Stimulated activated CD8-positive, alpha-beta memory T cell treated with anti-CD3 and anti-CD28 coated beads, Interleukin-2, amount 100 ng/mL, for 48 hours (primary cell): ENCODE measurements at places on chromosomes 12 and 14.
A peak's percentile ranks its signal among the peaks of the same experiment; 100 is the strongest.

GRCh38 chr12:45220363-45220931 is 4.6 kb downstream of the ANO6 start:
- DNase-seq = no peak

GRCh38 chr12:67367843-67368242 is 98.7 kb downstream of the CAND1 start:
- no peak for DNase-seq

DNA sequence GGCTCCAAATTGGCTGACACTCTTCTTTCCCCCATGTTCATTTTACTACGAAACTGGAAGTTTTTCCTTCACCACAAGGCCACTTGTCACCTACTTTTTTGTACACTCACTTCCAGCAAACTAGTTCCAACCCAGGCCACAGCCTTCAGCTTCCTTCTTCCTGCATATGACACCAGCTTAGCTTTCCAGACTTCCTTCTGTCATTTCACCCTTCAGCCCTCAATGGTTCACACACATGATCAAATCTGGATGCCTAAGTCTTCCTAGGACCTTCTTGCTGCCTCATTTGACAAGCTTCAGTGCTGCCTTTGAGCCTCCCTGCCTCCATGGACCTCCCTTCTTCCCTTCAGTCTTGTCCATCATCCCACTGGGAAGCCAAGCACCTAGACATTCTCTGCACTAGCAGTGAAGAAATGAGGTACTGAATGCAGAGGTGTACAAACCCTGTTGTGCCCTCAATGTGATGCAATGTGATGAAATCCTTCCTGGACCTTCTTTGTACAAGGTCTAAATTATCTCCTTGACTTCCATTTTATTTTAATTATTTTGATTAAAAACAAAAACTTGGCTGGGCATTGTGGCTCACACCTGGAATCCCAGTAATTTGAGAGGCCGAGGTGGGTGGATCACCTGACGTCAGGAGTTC is 4.3 kb upstream of the REC8 start:
- DNase-seq = no peak

GRCh38 chr12:47705229-47705565 is 633 bp downstream of the RPAP3 start:
- no peak for DNase-seq

DNA sequence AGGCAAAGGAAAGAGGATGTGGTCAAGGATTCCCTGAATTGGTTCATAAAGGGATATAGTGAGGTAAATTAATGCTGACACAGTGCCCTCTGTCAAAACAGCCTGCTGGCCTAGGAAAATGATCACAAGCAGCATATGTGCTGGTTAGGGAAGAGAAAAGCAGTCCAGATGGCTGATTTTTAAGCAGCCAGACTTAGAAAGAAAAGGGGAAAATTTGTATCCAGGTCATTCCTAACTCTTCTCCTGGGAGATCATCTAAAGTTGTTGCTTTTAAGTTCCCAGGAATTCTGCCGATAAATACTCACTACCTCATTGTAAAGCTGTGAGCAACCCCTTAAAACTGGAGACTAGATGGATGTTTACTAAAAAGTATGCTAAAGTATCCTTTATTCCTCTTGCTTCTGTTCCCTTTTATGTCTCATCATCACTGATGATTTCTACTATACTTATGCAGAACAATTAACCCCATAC is 46.4 kb upstream of the CNOT2 start:
- DNase-seq = no peak

DNA sequence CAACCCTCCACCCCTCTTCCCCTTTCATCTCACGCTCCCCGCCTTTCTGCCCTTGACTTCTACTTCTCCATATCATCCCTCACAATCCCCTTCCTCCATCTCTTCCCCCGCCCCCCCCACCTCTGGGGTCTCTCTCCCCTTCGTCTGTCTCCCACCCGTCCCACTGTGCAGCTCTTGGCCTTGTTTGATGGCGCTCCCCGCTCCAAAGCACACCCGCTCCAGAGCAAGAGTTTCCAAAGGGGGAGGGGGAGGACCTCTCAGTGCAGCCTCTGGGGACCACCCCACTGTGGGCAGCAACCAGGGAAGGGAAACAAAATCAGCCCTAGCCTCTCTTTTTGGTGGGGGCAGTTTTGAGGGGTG is 774 bp downstream of the CHGA start:
- DNase-seq = no peak

GRCh38 chr12:97557116-97557515 is 94.5 kb downstream of the RMST start:
- DNase-seq = no peak

GRCh38 chr12:68530965-68531364 is 79.7 kb upstream of the RAP1B start:
- no peak for DNase-seq

DNA sequence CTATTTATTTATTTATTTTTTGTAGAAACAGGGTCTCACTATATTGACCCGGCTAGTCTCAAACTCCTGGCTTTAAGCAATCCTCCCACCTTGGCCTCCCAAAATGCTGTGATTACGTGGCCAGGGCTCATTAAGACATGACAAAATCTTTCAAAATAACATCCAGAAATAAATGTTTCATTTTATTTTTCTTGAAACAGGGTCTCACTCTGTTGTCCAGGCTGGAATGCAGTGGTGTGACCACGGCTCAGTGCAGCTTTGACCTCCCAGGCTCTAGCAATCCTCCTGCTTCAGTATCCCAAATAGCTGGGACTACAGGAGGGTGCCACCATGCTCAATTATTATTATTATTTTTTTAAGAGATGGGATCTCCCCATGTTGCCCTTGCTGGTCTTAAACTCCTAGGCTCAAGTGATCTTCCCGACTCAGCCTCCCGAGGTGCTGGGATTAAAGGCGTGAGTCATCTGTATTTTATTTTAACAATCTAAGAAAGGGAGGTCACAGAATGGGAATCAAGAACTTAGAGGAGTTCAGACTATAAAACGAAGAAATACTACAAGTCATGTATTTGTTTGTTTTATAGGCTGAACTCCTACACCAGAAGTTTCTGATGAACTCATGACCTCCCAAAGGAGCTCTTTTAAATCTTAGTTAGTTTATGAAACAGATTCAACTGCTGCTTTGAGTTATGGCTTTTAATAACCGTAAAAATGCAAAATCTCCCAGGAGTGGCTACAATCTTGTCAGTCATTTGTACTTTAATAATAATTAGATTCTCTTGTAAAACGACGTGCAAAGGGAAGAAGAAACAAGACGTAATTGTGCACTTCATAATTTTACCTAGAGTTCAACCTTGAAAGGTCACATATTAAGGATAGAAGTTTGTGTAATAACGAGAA is 2.1 kb upstream of the TMEM263 start:
- DNase-seq = no peak

GRCh38 chr12:48988030-48988649 is 10.0 kb downstream of the WNT1 start:
- peak; percentile 65 for DNase-seq

GRCh38 chr12:98352218-98352811 is 163.1 kb upstream of the TMPO start:
- no peak for DNase-seq

GRCh38 chr12:105843986-105844760 is 294.6 kb downstream of the NUAK1 start:
- DNase-seq = no peak

DNA sequence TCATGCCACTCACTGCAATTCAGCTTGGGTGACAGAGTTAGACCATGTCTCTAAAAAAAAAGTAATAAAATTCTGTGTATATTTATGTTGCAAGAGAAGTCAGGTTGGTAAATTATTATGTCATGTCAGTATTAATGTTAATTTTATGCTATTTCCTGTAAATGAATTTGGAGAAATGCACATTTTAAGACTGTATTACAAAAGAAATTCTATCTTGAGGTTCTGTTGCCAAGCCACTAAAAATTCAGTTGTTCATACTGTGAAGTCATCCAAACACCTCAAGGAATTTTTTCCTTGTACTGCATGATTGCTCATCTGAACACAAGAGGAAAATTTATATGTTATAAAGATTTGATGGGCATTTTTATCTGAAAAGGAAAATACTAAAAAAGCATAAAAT is 23.3 kb upstream of the HMGA2 start:
- no peak for DNase-seq

- DNase-seq = no peak
These were observed 5.4 kb downstream of the BMP4 start for GRCh38 chr14:53951243-53951626.

- DNase-seq = no peak
These were observed 9.1 kb downstream of the FAM181A start for GRCh38 chr14:93936245-93936644.

GRCh38 chr12:130184404-130185090 is 22.3 kb downstream of the FZD10 start:
- no peak for DNase-seq

DNA sequence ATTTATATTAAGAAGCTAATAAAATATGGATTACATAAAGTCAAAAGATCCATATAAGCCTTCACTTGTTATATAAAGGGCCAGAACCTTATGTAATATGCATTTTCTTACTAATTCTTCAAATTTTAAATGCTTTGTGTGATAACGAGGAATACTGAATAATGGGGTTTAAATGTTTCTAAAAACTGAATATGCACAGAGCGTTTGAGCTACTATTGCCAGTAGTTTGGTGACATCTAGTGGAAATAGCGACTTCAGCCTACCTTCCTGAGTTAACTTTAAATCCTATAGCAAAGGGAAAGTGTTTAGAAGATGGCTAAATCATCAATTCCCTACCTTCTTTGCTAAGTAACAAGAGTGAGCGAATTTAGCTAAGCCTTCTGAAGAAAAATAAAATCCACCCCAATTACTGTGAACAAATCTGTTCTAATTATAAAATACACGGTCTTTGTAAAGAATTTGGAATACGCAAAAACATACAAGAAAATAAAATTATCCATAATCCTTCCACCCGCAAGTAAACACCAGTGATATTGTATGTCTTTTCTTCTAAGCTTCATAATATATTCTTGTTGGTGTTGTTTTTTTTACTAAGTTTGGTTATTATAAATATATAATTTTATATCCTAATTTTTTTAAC is 115.5 kb upstream of the G2E3 start:
- no peak for DNase-seq

DNA sequence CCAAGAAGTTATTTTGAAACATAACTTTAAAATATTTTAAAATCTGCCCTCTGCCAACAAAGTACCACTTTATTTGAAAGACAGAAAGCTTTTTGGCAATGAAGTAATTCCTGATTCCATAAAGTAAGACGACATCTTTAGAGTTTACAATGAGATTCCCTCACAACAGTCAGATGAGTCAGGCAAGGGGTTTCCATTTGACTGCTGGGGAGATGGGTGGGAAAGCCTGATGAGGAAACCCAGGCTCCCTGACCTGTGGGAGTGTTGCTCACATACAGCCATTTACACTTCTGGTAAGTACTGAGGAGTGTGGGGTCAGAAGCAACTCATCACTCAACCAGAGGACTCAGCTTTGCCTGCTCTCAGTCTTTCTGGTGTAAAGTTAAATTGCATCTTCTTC is 10.2 kb downstream of the KITLG start:
- no peak for DNase-seq

GRCh38 chr14:53017837-53018236 is 67.0 kb upstream of the FERMT2 start:
- no peak for DNase-seq

- DNase-seq = no peak
These were observed 164.9 kb downstream of the ANO4 start for GRCh38 chr12:100959481-100959880.

GRCh38 chr14:101507836-101508150 is 53.5 kb upstream of the DIO3 start:
- DNase-seq = no peak

GRCh38 chr12:67909091-67909531 is 80.1 kb upstream of the IFNG-AS1 start:
- no peak for DNase-seq

DNA sequence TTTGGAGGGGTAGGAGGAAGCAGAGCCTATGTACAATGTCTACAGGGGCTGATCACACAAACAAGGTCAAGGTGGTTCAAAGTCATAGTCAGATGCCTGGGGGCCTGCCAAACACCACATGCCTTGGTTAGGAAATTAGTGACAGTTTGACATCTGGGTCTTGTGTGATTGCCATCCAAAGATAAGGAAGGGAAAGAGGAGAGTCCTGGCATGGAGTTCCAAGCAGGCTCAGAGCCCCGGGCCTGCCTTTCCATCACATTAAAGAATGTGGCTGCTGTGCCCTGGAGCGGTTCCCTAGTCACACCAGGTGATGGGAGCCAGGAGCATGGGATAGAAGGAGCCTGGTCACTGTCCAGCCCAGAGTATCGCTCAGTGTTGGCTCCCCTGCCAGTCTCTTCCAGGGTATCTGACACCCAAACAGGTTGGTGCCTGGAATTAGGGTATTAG is 53.6 kb upstream of the BCL2L14 start:
- no peak for DNase-seq

GRCh38 chr12:52920937-52921336 is 16.1 kb upstream of the KRT8 start:
- no peak for DNase-seq

- no peak for DNase-seq
These were observed 346.7 kb upstream of the CCDC196 start for GRCh38 chr14:66139432-66139831.

GRCh38 chr14:89571491-89571890 is 154.5 kb upstream of the FOXN3 start:
- DNase-seq = no peak

DNA sequence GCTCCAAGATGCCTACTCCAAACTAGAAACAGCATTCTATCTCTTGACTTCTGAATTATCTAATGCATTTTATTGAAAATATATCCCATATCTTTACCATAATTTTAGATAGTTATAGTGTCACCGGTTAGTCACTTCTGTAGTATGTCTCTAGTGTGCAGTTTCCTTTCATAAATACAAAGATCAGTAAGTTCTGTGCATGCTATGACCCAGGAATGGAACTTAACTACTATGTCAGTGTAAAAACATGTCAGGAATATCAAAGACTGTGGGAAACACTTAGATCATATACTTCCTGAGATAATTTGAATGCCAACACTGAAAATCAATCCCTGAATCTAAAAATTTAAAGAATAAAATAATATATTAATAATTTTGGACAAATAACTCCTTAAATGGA is 237.6 kb downstream of the ATXN7L3B start:
- no peak for DNase-seq

- DNase-seq = no peak
These were observed 46.1 kb downstream of the MSRB3 start for GRCh38 chr12:65324551-65324950.

GRCh38 chr14:97846156-97846555 is 1049.0 kb downstream of the VRK1 start:
- DNase-seq = no peak

GRCh38 chr12:6200256-6201212 is at the start of gene CD9:
CD9 (plus strand) TSS chr12:6200400; CDS start chr12:6200500, 100 bp downstream.
- DNase-seq = no peak
